ENCODE measurements at places on chromosomes 13 and 19.

GRCh38 chr13:110662777-110663443 is 43.0 kb downstream of the CARS2 start:
- DNase-seq = no peak

GRCh38 chr13:46864941-46865340 is 31.9 kb downstream of the HTR2A start:
- DNase-seq = no peak

GRCh38 chr13:60431108-60431700 is 34.2 kb downstream of the TDRD3 start:
- peak; percentile 61 for DNase-seq

GRCh38 chr19:36245210-36246005 is 30.5 kb downstream of the ZNF146 start:
- no peak for DNase-seq

- DNase-seq = no peak
Measured at GRCh38 chr13:34076319-34076718, 258.4 kb downstream of the RFC3 start.

DNA sequence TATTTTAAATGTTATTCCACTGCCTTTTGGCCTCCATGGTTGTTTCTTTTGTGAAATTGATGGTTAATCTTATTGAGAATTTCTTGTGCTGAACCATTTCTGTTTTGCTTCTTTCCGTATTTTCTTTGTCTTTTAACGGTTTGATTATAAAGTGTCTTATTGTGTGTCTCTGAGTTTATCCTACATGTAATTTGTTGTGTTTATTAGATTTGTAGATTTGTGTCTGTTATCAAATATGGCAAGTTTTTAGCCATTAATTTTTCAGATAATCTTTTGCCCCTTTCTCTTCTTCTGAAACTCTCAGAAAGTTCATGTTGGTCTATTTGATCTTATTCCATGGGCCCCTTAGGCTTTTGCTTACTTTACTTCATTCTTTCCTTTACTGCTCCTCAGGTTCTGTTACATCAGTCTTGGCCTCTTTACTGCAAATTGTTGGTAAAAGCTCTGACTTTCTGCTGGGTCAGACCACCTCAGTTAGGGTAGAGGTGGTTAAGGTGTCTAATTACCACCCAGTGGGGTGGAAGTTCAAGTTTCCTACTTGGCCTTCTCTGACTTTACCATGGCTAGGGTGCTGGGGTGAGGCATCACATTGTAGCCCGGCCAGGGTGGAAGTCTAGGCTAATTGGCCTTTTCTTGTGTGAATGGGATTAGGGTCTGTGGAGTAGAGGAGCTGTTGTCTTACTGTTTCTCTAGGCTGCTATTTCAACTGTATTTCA is 58.3 kb downstream of the ZMYM2 start:
- no peak for DNase-seq

DNA sequence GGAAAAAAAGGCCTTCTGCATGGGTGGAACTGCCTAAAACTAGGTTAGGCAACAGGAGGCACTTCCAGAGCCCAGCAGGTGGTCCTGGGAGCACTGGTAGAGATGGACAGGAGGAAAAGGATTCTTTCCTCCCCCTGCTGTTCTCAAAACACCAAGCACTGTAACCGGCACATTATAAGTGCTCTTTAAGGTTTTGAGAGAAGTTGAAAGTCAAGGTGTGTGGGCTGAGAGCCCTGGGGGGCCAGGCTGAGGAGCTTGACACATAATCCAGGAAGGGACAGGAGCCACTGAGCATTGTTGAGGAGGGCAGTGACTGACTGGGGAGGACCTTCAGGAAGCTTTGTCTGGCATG is 32.3 kb downstream of the SPATA13 start:
- no peak for DNase-seq

- peak; percentile 64 for DNase-seq
Measured at GRCh38 chr19:16851031-16851712, 22.0 kb downstream of the SIN3B start.

- DNase-seq = no peak
Measured at GRCh38 chr19:28482221-28482620, 730.7 kb downstream of the UQCRFS1 start.

DNA sequence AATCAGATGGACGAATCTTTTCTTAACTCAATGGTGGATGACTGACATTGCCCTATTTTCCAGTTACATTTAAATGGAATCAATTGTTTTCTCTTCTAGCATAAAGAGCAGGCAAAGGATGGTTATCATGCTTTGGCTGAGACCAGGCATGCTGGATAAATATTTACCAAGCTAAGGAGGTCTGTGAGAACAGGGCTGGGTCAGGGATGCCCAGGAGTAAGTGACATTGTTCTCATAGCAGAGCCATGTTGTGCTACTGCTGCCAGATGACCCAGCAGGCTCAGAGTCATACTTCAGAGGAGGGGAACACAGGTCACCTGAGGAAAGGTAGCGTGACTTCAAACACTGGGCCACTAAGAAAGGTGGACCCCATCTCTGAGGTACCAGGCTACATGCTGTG is 116.0 kb upstream of the RNF113B start:
- DNase-seq = peak; percentile 56

GRCh38 chr19:29062475-29063435 is 150.2 kb downstream of the UQCRFS1 start:
- no peak for DNase-seq

- no peak for DNase-seq
Measured at GRCh38 chr13:46184277-46184699, 2.3 kb upstream of the LCP1 start.

GRCh38 chr19:28296506-28296905 is 916.4 kb downstream of the UQCRFS1 start:
- peak; percentile 80 for DNase-seq

- no peak for DNase-seq
Measured at GRCh38 chr13:112057736-112058518, 9.0 kb upstream of the SOX1 start.

DNA sequence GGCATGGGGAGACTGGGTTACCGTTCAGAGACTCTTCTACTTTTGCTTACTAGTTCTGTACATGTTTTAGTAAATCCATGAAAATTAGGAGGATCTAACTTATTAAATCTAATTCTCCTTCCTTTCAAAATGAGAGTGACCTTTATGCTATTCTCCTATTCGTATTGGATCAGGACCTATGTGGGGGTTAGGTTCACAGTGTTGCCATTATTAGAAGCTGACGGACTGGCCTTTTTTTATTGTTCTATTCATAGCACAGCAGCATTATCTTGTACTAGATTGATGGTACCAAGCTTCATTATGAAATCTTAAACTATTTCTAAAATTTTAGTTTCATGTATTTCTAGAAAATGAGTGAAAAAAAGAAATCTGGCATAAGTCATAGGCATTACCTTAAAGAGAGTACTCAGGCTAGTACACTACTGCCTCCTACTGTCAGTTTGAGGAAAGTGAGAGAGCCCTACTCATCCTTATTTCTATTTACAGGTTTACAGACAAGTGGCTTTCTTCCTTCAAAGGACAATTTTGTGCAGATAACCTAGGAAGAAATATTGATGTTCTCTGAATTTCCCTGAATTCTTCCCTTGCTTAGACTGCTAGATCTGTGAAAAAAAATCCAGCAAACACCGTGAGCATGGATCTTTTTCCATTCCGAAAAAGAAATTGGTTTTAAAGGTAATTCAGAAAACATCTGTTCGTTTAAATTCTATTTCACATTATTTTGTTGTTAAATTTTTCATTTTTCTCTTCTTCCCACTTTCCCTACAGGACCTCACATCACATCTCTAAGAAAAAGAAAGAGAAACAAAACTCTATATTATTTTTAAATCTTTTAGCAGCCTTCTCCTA is 485.5 kb downstream of the DIAPH3 start:
- peak; percentile 45 for DNase-seq

DNA sequence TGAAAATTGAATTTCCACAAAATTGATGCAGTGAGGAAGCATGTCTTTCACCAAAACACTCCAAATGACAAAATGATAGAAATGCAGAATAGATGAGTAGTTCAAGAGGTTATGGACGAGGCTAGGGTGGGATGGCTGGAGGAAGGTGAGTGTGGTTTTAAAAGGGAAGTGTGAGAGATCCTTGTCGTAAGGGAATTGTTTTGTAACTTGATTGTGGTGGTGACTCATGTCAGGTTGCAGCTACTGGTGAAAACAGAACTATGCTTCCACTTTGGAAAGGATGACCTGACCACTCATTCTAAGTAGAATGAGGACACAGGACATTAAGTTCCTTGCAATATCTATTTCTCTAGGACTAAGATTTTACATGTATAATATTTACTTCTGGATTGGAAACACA is 345.7 kb downstream of the MTUS2 start:
- DNase-seq = no peak

DNA sequence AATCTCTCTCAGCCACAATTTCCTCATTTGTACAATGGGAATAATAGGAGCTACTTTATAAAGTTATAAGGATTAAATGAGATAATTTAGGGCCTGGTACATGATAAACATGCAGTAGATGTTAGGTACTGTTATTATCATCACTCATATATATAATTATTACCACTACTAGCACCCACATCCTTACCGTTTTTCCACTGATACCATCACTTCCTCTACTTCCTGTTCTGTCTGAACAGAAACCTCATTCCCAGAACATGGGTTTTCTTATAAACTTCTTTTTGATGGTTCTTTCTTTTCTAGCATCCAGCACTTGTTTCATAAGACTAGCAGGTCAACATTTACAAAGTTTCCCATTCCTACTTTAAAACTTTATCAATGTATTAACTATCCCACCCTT is 6.3 kb downstream of the CDADC1 start:
- no peak for DNase-seq

- DNase-seq = no peak
Measured at GRCh38 chr13:92745258-92745657, 481.3 kb upstream of the GPC6 start.

DNA sequence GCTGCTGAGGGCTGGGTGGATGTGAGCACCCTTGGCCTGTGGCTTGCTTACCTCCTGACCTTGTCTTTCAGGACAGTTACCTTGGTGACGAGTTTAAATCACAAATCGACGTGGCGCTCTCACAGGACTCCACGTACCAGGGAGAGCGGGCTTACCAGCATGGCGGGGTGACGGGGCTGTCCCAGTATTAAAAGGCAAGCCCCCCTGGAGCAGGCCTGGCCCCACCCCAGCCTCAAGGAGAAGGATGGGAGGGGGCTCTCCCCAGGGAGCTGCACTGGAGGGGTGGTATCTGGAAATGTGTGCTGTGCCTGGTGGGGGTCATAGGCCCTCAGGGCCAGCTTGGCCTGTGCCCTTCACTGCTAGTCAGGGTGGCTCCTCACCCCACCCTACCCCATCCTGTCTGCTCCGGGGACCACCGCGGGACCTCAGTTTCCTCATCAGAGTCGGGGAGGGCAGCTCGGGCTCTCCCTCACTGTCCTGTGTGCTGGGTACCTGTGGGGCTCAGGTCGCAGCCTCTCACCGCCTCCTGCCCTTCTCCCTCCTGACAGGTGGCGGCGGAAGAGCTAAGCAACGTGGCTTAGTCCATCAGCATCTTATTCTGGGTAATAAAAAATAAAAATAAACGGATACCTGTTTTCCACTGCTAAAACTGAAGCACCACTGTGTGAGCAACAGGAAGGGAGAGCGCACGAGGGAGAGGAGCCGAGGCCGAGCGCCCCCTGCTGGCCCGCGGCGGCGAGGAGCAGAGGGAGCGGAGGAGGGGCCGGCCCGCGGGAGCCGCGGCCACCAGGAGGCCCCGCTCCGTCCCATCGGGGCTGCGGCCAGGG is 29.8 kb downstream of the CERS1 start:
- peak; percentile 56 for DNase-seq

DNA sequence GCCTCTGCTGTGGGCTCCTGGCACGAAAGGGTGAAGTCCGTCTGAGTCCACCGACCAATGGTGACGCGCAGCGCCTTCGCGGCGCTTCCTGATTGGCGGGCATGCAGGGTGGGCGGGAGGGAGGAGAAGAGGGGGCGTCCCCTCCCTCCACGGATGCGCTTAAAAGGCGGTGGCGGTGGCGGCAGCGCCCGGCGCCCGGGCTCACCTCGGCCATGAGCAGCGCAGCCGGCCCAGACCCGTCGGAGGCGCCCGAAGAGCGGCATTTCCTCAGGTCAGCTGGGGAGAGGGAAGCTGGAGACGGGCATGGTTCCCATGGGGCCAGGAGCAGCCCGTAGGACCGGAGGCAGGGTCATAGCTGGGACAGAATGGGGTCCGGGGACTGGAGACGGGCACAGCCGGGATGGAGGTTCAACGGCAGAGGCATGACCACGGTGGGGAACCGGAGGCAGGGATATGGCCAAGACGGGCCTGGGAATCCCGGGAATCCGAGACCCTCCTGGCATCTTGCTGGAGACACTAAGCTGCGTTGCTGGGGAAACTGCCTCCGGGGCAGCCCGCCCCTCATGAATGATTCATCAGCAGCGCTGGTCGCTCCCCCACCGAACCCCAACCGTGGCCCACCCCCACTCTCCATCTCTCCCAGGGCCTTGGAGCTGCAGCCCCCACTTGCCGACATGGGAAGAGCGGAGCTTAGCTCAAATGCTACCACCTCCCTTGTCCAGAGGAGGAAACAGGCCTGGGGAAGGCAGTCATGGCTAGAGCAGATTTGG is at the start of gene YJEFN3:
TSS of gene YJEFN3 (plus strand) at position 191 of the 770 bp plus-strand sequence. CDS start at position 213, 22 bp downstream.
- peak; percentile 37 for DNase-seq

- no peak for DNase-seq
Measured at GRCh38 chr13:99220199-99220935, 19.7 kb downstream of the UBAC2 start.

GRCh38 chr13:111486801-111487200 is 166.4 kb downstream of the TEX29 start:
- DNase-seq = no peak

DNA sequence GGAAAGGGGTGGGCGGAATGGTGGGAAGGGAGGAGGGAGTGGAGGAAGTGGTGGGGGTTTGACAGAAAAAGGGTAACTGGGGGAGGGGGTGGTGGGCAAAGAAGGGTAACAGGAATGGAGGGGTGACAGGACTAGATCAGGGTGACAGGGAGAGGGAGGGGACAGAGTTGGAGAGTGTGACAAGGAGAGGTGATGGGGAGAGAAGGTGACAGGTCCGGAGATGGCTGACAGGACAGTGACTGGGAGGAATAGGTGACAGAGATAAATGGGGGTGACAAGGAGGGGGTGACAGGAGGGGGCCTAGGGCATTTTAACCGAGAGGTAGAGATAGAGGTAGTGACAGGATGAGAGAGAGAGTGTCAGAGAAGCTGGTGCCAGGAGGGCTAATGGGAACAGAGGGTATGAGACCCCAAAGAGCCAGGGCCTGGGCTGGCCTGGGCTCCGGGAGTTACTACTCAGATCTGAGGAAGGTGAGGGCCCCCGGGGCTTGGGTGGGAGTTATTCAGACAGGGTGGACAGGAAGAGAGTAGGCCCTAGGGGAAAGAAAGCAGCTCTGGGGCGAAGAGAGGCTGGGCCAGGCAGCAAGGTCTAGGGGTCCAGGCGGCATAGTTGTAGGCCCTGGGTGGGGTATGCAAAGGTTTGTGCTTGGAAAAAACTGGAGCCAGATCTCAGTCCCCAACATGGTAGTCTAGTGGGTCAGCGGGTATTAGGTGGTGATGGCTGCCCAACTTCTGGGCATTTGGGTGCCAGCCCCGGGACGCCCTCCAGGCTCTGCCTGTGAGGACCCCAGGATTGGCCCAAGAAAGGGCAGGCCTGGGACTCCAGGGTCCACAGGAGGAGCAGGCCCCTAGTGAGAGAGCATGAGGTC is 660 bp downstream of the CIC start:
- no peak for DNase-seq

GRCh38 chr19:7434391-7434790 is 54.4 kb downstream of the PEX11G start:
- DNase-seq = no peak

GRCh38 chr13:46104868-46105267 is at the start of gene CPB2:
Gene CPB2 (minus strand): TSS chr13:46105033. CDS start chr13:46105009, 24 bp downstream.
- DNase-seq = no peak

GRCh38 chr13:112065867-112066623 is 904 bp upstream of the SOX1 start:
- no peak for DNase-seq
